ENCODE measurements at places on chromosomes 1 and 21.
A peak's percentile ranks its signal among the peaks of the same experiment; 100 is the strongest.

DNA sequence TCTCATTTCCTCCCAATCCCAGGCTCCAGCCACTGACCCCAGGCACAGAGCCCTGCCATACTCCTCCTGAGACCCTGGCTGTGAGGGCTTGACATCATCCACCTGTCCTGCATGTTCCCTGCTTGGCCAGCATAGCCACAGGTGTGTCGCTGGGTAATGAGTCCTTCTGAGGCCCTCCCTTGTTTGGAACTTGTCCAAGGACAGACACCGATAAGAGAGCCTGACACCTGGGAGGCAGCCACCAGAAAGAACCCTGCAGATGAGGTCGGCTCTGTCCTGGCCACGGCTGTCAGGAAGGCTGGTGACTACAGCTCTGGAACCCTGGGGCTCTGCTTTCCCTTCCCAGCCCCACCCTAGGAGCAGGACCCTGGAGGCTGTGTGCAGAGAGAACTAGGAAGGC lies 34.6 kb downstream of the TMEM63A start:
- DNase-seq: no peak

GRCh38 chr1:158102881-158103674 lies 77.6 kb upstream of the CD1D start:
- DNase-seq: no peak

- DNase-seq: no peak
Measured at GRCh38 chr1:176391621-176392020, 71.4 kb upstream of the PAPPA2 start.

GRCh38 chr1:89198491-89199072 lies at the start of gene GBP4:
Gene GBP4 (minus strand): TSS chr1:89198942. CDS start chr1:89198834, 108 bp downstream.
- DNase-seq: no peak

DNA sequence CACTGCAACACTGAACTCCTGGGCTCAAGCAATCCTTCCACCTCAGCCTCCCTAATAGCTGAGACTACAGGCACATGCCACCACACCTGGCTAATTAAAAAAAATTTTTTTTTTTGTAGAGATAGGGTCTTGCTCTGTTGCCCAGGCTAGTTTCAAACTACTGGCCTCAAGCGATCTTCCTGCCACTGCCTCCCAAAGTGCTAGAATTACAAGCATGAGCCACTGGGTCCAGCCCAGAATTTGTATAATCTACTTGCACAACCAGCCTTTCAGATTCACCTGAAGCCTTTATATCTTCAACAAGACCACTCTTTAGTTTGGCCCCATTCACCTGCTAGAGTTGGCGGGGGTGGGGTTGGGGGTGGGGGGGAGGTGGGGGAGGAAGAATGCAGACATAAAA lies 181.7 kb upstream of the LMO4 start:
- DNase-seq: no peak

GRCh38 chr1:117758444-117759316 lies 152.8 kb downstream of the TENT5C start:
- DNase-seq: peak; percentile 78

GRCh38 chr1:14390816-14391215 lies 207.7 kb upstream of the KAZN start:
- no peak for DNase-seq

DNA sequence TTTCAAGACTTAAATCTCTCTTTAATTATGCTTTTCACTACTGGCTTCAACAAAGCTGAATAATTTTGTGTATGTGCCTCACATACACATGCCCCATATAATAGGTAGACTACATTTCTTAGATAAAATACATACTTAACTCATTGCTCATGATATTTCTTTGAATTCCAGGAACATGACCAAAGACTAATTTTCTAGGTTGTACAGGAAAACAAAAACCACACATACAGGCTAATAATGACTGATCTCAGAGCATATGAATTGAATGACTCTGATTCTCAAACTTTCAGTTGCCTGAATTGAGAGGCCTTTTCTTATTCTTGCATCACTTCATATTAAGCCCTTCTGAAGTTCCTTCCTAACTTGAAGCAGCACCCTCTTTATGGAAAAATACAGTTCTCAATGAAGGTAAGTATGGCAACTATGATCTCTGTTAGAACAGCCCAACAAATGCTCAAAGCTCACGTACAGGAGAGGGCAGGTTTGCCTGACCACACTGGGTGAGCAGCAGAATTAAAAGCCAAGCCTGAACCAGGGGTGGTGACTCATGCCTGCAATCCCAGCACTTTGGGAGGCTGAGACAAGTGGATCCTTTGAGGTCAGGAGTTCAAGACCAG lies 22.6 kb upstream of the UAP1 start:
- DNase-seq: no peak

GRCh38 chr1:190320952-190321351 lies 156.7 kb downstream of the BRINP3 start:
- DNase-seq: peak; percentile 3

DNA sequence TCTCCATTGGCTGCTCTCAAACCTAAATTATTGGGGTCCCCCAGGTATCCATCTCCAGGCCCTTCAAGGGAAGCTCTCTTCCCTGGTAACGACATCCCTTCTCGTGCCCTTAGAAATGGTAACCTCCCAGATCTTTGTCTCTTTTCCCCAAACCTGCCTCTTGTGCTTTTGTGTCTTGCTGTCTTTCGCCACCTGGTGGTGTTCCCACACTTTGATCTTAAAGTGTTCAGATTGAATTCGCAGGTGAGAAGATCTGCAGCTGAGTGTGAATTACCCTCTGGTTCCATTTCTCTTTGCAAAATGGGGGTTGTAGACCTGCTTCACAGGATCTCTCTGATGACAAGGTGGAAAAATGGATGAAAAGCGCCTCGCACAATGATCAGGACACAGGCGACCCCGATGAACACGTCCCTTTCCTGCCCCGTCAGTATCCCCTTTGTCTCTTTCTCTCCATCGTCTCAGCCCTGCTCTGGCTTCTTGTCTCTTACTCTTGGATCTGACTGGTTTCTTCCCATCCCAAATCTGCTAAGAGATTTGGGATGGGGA lies 53.1 kb downstream of the DOP1B start:
- DNase-seq: peak; percentile 39

DNA sequence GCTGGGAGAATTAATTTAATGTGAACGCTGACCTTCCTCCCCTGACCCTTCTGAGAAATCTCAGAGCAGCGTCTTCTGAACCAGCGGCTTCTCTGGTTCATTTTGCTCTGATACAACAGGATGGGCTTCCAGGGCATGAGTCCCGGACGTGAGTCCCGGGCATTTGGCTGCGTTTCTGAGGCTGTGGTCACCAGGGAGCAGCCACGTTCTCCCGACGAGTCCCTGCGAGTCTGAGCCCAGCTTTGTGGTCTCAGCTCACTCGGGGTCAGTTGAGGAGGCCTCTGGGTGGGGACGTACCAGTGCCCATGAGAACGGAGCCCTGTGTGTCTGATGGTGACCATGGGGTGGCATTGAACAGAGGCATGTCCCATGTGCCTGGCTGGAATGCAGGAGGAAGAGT lies 17.7 kb upstream of the OBSCN start:
- DNase-seq: no peak

DNA sequence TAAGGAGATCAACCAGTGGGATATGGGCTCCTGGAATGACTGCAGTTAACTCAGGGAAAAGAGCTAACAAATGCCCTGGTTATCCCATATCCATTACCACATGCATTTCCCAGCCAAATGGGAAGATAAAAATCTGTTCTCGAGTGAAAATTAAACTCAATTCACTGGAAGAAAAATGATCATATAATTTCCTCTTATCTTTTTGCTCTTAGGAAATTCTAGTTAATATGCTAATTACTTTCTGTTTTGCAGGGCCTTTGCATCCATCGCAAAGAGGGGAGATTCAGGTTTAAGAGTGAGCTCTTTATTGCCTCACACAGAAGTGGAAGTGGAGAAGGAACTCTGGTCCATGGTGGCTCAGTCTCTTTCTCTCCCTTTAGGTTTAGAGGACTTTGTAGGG lies 3.9 kb upstream of the IL24 start:
- no peak for DNase-seq

DNA sequence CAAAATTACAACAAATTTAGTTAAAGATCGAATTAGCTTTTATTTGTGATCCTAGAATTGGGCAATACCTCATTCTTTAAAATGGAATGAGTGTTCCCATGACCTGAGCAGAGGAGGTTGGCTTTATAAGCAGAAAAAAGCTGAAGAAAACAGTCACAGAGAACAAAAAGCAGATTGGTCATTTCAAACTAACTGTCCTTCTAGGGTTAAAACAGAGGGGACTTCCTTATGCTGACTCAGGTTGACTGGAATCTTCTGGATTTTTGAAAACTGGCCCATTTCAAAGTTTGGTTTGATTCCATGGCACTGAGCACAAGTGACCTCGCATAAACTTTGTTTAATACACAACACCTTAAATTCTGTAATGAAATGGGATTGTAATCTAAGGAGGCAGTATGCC lies 17.6 kb downstream of the NFASC start:
- no peak for DNase-seq

- no peak for DNase-seq
Measured at GRCh38 chr1:197468543-197469175, 200.6 kb downstream of the CRB1 start.

DNA sequence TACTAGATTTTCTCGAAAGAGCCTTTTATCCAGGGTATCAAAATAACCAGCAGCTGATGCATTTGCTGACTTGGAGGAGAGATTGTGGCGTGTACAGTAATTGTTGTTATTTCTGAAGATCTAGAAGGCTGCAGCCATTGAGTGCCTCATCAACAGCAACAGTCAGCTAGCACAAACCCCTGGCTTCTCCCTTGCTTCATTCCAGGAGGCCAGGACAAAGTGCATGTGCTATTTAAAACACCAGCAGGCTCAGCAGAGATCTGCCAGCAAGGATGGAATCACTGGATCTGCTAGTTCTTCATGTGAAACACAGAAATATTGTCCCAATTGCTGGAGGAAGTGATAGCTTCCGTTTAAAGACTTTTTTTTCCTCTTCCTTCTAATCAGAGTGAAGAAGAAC lies 2.8 kb upstream of the NGF start:
- DNase-seq: no peak

- no peak for DNase-seq
Measured at GRCh38 chr1:80896781-80897356, 903.9 kb upstream of the ADGRL2 start.

DNA sequence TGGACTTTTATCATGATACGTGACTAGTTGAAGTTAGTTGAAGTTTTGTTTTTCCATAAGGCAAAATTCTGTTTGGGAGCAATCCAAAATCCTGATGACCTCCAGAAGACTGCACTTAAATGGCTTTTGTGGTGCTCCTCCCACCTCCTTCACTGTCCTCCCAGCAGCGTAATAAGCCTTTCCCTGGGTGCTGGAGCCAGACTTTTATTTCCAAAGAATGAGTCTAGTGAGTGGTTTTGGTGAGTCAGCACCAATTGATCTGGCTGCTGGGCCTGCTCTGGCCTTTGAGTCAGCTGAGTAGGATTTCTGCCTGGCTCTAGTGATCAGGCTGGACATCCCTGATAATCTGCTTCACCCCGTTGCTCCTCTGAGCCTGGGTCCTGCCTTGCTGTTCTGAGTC lies 21.7 kb upstream of the KCND3 start:
- DNase-seq: no peak

GRCh38 chr1:186239171-186239570 lies 135.9 kb downstream of the TPR start:
- DNase-seq: no peak

GRCh38 chr1:5742032-5742431 lies 250.2 kb downstream of the NPHP4 start:
- DNase-seq: no peak

DNA sequence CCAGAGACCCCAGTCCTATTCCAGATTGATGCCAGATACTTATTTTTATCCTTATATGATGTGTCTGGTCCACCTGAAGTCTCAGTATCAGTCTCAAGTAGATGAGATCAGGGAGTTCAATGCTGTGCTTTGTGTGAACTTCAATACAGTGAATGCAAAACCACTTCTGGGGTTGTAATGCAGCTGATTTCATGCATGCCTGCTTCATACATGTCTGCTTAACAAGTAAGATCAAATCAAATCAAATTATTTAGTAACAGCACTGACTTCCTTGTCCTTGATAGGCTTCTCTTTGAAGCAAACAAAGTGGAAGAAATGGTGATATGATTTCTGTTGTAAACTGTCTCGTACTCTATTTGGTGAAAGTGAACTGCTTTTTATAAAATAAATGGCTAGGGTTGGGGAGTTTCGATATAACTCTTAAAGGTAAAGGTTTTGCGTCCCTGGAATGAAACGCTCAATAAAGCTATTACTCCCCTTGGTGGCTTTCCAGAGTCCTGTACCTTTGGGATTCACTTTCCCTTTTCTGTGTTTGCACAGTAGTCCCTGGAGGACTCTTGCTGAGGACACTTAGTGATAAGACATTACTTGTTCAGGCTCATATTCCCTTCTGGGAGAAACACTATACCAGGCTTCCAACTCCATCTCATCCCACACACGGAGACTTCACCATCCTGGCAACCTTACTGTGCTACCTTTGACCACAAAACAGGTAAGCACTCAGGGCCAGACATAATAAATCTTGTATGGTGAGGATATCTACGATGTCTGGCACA lies 59.3 kb downstream of the FH start:
- no peak for DNase-seq

GRCh38 chr1:36955016-36955415 lies 79.3 kb downstream of the GRIK3 start:
- no peak for DNase-seq

DNA sequence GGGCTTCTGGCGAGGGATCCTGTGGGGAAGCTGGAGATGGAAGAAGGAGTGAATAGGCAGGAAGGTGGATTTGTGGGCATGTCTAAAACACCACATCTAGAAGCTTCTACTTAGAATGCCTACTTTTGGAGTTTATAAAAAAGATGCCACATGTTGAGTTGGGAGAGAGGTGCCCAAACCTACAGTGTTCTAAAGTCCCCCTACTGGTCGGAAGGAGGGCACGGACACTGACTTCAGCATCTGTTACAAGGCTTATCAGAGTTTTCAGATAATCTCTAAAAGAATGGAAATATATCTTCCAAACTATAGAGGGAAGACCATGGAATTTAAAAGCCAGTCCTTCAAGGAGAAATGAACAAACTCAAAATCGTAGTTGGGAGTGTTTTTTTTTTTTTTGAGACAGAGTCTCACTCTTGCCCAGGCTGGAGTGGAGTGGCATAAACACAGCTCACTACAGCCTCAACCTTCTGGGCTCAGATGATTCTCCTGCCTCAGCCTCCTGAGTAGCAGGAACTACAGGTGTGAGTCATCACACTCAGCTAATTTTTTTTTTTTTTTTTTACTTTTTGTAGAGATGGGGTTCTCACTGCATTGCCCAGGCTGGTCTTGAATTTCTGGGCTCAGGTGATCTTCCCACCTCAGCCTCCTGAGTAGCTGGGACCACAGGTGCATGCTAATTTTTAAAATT lies 14.8 kb downstream of the IBA57 start:
- DNase-seq: no peak

DNA sequence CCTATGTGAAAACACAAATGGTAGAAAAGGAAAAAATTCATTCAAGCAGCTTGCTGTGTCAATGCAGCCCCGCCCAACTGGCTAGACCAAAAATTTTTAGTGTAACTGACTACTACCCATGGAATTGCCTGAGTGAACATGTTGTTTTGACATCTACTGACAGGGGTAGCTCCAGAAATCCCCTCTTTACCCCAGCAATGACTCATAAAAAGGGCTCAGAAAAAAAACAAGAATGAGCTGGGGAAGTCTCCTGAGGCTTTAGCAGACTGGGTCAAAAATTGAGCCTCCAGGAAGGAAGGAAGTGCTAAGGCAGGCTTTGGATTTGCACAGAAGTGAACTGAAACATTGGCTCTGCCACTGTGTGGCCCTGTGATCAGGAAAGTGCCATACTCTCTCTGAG lies 24.4 kb upstream of the FGGY start:
- no peak for DNase-seq
